H4 (cell line): ENCODE measurements at places on chromosomes 3 and 15. TPM values are rescaled to one million over a fixed set of nuclear protein-coding genes. Genes with fewer than 3 reads are reported as not detected.

DNA sequence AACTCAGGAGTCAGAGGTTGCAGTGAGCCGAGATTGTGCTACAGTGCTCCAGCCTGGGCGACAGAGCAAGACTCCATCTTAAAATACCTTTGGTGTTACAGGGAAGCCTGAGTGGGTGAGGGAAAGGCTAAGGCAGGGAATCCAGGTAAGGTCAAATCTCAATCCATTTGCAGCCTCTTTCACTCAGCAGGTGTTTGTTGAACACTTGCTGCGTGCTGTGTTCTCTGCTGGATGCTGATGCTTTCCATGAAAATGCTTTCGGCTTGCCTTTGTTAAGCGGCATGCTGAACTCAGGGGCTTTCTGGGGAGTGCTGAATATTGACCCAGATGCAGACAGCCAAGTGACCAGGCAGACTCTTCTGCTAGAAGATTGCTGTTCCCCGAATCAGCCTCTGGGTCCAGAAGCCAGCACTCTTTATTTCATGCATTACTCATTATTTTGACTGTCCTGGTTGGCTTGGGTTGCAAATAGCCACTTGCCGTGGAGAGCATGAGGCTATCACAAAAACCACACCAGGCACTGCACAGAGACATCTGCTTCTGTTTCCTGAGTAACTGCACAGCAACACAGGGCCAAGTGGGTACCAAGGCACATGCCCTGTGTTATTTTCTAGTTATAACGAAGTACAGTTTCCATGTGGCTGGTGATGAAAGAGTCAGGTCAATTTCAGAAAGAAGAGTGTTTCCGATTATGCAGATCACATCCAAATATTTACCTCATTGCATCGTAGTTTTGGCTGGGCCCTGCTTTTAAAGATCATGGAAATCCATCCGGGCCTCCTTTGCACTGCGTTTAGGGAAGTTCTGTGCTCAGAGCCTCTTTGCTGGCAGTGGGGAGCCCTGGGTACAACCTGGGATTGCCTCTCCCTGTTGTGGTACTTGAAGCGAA, 88.6 kb downstream of the THSD4 start:
- no peak for DNase-seq

Gene CORO2B
- 0.33 and 0.64 TPM in 2 replicates for total RNA-seq

Gene THRB
- total RNA-seq, result 1.2 and 4.2 TPM in 2 replicates

GRCh38 chr15:48475600-48476395, 144.6 kb downstream of the DUT start:
- no peak for DNase-seq

GRCh38 chr3:181860235-181860634, 148.5 kb downstream of the SOX2 start:
- no peak for DNase-seq

DNA sequence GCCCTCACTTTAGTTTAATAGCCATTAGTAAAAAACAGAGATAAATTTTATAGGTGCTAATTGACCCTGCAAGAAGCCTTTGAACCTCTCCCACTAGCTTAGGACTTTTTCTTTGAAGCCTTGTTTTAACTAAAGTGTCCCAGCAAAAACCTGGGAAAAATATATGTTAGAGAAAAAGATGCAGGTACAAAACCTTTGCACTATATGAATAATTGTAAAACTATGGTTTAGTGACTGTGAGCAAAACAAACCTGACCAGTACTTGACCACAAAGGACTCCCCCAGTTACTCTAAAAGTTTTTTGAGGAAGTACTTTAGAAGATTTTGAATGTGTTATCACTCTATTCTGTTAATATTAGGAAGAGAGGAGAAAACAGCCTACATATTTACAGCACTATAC, 123.3 kb upstream of the TP63 start:
- no peak for DNase-seq

Gene CA12
- 24.2 and 27.4 TPM in 2 replicates for total RNA-seq

GRCh38 chr3:46433841-46434240, 26.8 kb downstream of the CCRL2 start:
- DNase-seq, result no peak

DNA sequence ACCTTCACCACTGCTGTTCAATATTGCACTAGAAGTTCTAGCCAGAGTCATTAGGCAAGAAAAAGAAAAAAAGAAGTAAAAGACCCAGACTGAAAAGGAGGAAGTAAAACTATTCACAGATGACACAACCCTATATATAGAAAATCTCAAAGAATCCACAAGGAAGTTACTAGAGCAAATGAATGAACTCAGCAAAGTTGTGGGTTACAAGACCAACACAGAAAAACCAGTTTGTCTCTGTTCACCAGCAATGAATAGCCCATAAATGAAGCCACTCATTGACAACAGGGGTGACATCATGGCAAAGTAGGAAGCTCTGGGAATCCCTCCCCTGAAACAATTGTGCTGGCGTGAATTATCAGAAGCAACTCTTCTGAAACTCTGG, 4.6 kb downstream of the CFAP100 start:
- DNase-seq, result no peak

- DNase-seq, result peak; percentile 39
Measured at GRCh38 chr3:100047455-100048141, 66.7 kb downstream of the FILIP1L start.

DNA sequence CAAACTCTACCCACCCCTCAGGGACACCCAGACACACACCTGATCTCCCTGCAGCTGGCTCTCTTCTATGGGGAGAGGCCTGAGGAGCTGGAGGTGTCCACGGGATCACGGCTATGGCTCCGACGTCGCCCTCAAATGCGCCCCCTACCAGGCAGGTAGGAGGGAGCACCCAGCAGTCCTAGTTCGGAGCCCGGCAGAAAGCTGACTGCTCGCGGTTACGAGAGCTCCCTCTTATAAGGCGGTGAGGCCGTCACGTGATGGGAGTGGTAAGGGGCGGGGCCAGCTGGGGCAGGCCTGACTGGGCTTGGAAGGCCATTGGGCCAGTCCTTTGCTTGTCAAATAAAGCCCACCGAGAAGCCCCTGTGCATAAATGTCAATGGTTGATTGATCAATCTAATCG, at the start of gene PRR20G:
PRR20G (minus strand) TSS at position 207 of the 400 bp plus-strand sequence. CDS start 681 bp downstream, outside the sequence.
- DNase-seq, result no peak

Gene UNC13C
- not detected in 2 replicates for total RNA-seq

Gene SEMA6D
- total RNA-seq, result 7.6 and 10.4 TPM in 2 replicates

GRCh38 chr15:42151141-42151561, 5.3 kb downstream of the PLA2G4F start:
- DNase-seq, result no peak

DNA sequence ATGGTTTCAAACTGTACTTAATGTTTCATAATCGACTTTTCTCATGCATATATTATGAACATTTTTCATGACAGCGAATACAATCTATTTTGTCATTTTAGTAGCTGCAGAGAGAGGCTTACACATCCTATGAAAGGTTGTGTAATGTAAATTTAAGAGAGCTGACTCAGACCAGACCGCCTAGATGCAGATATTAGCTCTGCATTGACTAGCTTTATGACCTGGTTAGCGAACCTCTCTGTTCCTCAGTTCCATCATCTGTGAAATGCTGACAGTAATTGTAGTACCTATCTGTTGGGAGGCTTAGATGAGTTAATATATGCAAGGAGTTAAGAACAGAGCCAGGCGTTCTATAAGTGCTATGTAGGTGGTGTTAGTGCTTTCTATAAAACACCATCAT, 116.2 kb upstream of the RASGRP1 start:
- DNase-seq, result no peak

- peak; percentile 89 for DNase-seq
Measured at GRCh38 chr3:66115858-66116654, 77.3 kb upstream of the MAGI1 start.

Gene CYP1A2
- not detected in 2 replicates for total RNA-seq

DNA sequence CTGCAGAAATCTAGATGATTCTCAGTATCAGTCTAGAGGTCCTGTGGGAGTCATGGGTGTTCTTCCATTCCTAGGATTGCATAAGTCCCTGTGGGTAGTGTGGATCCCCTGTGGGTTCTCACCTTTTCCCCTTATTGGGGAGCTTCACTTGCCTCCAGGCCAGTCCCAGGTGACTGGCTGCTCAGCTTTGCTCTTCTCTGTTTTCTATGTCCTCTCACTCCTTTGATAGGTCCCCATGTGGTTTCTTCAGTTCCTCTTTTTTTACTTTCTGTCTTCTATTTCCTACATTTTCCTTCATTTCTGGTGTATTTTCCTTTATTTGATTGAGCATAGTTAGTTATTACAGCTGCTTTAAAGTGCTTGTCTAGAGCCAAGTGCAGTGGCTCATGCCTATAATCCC, 10.9 kb downstream of the TEX55 start:
- no peak for DNase-seq

DNA sequence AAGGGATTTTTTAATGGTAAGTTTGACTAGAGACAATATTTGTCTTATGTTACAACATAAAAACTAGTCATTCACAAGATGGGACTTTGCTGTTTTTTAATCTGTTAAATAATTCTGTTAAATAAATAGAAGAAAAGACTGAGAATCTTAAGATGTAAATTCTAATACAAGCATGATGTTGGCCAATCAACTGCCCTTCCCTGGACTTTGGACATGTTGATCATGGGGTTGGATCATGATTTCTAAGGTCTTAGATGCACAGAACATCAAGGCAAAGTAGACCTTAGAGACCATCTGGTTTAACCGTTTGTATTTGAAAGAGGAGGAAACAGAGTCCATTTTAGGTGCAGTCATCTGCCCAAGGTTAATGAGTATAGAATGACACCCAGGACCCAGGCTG, 10.9 kb downstream of the MASP1 start:
- no peak for DNase-seq

GRCh38 chr15:96053781-96054428, 276.6 kb upstream of the NR2F2 start:
- no peak for DNase-seq

DNA sequence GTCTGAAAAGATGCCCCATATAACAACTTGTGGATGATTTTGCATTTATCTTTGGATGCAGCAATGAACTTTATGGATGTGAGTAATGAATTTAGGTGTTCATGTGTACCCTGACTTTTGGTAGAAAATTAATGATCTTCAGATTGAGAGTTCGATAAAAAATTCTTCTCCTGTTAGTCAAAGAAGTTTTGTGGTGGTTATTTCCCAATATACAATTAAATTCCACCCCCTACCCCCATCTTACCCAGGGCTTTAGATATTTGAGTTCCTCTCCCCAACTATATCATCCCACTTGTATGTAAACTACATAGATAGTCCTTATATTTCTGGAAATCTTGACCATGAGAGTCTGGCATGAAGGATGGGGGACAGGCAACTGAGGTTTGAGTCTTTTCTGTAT, 126.1 kb upstream of the ALDH1A3 start:
- DNase-seq, result no peak

DNA sequence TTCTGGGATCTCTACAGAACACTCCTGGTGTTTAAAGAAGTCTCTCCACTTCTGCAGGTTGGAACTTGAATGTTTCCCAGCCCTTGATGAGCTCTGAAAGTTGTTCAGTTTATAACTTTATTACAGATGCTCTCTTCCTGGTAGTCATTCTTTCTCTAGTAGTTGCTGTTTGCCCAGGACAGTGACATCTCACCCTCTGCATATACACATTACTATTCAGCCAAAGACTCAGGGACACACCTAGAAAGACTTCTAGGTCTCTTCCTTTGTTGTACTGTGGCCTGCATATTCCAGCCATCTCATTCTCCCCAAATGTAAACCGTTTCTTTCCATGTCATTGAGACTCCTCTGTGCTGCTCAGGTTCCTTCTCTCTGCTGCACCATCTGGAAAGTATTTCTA, 76.7 kb downstream of the MITF start:
- no peak for DNase-seq

GRCh38 chr3:38000965-38001455, 10.4 kb downstream of the VILL start:
- DNase-seq, result no peak

Gene CYP1A1
- total RNA-seq, result 0.33 and 2.3 TPM in 2 replicates

- no peak for DNase-seq
Measured at GRCh38 chr15:73341886-73342600, 26.7 kb downstream of the HCN4 start.

GRCh38 chr15:77836121-77836692, 203.5 kb upstream of the LINGO1 start:
- no peak for DNase-seq

GRCh38 chr3:37812499-37812896, 49.2 kb upstream of the CTDSPL start:
- DNase-seq, result no peak

DNA sequence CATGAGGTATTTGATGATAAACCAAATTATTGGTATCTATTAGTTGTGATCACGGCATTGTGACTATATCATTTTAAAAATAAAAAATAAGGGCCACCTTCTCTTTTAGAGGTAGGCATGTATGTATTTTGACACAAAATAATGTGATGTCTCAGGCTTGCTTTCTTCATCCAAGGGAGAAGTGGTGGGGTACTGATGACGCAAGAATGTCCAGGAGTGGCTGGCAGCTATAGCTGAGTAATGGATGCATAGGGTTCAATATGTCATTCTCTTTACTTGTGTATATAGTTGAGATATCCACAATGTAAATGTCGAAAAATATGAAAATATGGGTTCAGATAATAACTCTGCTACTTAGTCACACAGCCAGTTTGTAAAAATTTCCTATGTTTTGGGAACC, 46.8 kb upstream of the NSMCE3 start:
- DNase-seq, result no peak

Gene LRTM1
- not detected in 2 replicates for total RNA-seq

- peak; percentile 30 for DNase-seq
Measured at GRCh38 chr3:161423911-161424522, 52.7 kb upstream of the SPTSSB start.

DNA sequence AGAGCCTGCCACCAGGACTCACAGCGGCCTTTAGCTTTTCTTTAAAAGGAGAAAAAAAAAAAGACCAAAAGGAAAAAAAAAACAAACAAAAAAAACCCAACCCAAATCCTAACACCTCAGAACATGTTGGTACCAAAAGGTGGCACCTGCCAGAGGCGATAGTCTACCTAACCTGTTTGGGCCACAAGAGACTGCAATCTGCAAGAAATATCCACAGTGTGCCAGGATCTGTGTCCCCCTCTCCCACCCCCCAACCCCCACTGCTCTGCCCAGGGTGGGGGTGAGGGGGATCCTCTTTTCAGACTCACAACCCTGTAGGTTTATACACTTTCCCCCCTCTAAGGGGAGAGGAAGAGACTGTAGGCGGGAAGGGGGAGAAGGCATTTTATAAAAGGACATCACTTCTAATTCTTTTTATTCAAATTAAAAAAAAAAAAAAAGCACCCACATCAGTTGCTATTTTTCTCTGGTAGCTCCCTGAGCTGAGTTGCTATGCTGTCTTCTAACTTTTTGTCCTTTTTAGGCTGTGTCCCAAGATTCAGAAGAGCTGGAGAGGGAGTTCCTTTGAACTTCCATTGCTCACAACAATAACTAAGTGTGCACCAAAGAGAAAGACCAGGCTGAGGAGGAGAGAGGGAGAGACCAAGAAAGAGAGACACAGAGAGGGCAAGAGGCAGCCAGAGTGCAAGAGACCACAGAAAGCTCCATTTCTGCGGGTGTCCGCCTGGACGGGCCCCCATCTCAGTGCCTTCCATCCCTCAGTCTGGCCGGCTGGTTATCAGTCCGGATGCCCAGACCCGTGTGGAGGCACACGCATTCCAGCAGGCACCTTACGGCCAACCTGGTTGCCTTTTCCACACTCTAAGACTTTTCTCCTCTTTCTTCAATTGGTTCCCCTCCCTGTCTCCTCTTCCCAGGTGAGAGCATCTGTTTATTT, 48.9 kb downstream of the TLE3 start:
- DNase-seq, result no peak

- no peak for DNase-seq
Measured at GRCh38 chr15:82807920-82808633, 1.4 kb upstream of the WHAMM start.

Gene SCN11A
- total RNA-seq, result not detected in 2 replicates

Gene CPLX3
- not detected in 2 replicates for total RNA-seq

- no peak for DNase-seq
Measured at GRCh38 chr3:12813967-12814366, 17.5 kb downstream of the CAND2 start.

- no peak for DNase-seq
Measured at GRCh38 chr3:50644561-50644960, 27.6 kb downstream of the MAPKAPK3 start.
